ENCODE measurements at places on chromosomes 16 and 17.

DNA sequence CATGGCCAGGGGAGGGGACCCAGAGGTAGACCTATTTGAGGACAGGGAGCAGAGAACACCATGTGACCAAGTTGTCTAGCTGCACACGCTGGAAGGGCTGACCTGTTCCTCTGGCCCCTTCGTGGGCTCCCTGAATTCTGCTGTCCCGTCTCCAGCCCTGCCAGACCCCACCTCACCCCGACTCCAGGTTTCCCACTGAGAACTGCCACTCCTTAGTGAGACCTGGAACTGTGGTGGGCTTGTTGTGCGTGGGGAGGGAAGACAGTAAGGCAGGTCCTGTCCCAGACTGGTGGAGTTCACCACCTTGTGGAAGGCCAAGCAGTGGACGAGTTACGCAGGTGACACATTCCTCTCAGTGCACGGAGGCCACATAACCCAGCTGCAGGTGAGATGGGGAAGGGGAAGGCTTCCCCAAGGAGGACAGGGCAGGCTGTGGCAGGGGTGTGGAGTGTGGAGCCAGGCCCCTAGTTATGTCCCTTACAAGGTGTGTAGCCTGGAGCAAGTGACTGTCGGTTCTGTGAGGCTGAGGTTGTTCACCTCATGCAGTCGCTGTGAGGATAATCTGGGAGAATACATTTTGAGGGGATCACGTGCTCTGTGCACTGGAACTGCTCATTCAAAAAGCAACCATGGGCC is 54.7 kb downstream of the USP22 start:
- DNase-seq, result no peak

DNA sequence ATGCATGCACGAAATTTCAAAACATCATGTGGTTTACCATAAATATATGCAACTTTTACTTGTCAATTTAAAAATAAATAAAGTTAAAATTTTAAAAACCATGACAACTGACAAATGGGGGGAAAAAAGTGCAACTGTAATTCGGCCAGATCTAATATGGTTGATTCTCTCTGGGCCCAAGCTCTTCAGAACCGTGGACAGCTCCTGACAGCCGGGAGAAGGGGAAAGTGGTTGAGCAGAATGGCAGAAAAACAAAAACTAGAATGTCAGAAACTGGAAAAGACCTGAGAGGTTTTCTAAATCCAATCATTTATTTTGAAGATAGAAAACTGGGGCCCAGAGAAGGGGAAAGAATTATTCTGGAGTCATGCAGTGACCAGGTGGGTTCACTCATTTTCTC is 126.6 kb downstream of the TMEM132E start:
- no peak for DNase-seq

DNA sequence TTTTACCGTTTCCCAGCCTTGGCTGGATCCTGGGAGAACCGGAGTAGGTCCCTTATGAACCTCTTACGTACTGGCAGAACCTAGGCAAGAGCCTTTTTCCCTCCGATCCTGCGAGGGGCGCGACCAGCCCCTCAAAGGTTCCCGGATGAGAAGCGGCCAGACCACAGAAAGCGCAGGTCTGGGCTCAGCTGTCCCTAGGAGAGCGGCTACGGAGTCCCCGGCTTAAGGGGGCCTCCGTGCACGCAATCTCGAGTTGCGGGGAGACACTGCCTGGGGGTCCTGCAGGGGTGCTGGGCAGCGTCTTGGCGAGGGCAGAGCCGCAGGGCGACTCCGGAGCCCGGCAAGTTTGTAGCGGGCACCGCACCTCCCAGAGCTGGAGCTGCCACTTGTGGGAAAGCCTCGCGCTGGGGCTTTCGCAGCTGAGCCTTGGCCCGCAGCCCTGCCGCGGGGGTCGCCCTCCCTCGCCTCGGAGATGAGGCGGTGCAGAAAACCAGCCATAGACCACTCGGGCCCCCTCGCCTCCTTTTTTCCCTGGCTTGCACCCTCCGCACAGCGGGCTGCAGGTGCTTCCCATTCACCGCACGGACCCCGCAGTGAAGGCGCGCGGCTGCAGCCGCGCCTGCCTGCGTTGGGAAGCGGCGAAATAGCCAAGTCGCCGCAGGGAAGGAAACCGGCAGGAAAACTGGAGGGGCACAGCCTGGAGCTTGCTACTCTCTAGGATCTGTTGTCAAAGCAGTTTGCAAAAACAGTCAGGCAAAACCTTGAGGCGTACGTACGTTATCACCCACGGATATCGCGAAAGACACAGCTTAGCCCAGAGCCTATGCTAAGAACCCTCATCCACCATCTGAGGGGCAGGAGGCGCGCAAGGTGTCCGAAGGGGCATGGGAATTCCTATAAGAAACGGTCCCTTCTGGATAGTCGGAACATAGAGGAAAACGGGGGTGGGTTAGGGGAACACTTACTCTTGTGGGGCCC is 834 bp downstream of the CDH8 start:
- DNase-seq, result no peak

GRCh38 chr17:1766382-1767135 is 4.7 kb downstream of the SERPINF1 start:
- DNase-seq, result no peak

DNA sequence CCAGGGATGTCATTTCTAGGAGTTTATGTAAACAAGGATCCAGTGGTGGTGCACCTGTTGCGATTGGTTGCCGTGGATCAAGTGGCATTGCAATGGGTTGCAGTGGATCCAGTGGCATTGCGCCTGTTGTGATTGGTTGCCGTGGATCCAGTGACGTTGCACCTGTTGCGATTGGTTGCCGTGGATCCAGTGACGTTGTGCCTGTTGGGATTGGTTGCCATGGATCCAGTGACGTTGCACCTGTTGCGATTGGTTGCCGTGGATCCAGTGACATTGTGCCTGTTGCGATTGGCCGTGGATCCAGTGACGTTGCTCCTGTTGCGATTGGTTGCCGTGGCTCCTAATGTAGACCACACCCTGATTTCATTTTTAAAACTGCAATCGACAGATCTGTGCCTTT is 56.2 kb upstream of the CRISPLD2 start:
- DNase-seq, result no peak

DNA sequence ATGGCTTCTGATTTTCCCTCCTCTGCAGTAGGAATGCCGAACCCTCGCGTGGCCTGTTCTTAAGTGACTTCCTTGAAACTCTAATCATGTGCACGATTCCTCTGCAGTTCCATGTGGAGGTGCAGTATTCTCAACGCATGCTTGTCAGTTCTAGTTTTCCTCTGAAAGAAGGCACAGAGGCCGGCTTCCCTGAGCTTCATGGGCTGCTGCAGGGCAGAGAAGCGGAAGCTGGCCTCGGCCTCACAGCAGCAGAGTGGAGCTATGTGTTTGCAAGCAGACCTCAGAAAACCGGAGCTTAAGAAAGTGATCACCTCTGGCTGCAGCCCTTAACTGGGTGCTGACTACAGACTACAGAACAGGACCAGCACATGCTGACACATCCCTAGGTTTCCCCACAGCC is 500.7 kb downstream of the GRIN2A start:
- DNase-seq, result no peak

DNA sequence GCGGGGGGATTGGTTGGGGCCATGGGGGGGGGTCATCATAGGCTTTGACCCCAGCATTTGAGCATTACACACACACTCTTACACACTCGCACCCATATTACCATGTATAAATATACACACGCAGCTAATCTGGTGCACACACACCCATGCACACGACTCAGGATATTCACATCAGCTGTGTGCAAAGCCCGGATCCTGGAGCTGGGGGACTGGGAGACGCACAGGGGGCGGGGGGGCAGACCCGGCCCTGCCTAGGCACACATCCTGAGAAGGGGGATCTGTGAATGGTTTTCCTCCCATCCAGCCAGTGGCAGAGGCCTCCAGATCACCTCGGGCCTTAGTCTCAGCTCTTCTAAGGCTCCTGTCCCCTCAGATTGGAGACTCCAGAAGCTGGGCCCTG is 5.6 kb downstream of the ASGR2 start:
- DNase-seq, result no peak

DNA sequence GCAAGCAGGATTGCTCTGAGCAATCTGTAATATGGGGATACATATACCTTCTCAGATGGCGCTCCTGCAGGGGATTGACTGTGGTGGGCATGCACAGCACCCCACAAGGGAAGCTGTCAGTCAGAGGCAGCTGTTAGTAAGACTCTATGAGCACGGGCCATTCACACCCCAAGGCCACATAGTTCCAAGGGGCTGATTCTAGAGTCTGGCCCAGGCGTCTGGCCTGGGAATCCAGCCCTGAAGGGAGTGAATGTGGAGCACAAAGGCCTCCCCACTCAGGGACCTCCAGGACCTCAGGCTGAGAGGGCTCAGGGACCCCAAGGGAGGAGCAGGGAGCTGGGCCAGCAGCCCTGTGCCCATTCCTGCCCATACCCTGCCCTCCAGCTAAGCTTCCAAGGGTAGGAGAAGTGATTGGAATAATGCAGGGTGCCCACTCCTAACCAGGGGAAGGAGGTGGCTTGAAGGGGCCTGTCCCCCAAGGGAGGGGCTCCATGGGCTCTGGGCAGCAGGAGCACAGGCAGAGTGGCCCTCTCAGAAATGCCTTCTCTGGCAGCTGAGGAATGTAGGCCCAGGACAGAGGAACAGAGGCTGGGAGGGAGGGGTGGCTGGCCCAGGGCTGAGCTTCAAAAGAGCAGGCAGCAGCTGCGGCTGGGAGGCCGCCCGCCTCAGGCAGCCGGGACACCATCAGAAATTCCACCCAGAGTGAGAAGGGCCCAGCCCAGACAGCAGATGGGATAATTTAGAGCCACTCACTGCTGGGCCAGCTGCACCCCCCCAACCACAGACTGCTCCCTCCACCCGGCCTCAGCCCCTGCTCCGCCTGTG is 48.9 kb upstream of the MRPS23 start:
- no peak for DNase-seq

DNA sequence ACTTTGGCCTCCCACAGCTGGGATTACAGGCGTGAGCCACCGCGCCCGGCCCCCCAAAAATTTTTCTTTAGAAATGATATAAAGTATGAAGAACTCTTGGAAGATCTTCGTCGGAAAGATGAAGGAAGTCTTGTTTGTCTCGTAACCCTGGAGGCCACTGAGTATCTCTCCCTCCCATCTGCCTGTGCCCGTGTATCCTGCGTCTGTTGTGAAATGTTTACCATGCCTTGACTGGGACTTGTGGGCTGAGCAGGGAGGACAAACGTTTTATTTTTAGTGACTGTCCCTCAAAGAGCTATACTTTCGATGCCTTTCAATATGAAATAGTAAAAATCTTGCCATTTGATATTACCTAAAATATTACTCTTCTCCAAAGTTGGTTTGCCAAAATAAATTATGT is 121.2 kb downstream of the RPTOR start:
- no peak for DNase-seq

DNA sequence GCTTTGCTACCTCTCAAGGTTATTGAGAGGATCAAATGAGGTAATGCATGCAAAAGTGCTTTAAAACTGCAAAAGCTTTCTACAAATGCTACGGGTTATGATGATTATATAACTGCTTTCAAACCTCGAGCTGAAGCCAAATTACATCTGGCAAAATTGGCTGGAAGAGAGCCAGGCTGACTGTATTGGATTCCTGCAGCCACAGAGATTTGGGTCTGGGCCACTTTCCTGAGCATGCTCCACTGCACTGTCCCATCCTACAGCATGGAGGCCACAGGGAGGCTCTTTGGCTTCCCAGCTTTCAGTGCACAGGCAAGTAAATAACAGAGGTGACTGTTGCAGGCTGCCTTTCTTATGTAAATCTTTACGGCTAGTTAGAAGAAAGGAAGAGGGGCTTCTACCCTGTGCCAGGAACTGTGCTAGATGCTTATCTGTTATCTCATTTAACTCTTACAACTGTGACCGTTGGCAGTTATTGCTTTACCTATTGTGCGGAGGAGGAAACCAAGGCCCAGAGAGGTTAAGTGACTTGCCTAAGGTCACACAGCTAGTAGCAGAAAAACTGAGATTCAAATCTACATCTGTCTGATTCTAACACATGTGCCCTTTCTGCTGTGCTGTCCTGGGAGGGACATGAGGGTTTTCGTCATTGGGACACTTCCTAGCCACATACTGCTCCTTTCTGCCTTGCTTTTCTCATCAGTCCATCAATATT is 121.8 kb downstream of the SPACA3 start:
- no peak for DNase-seq

GRCh38 chr17:9242497-9242881 is 221.2 kb downstream of the NTN1 start:
- no peak for DNase-seq

DNA sequence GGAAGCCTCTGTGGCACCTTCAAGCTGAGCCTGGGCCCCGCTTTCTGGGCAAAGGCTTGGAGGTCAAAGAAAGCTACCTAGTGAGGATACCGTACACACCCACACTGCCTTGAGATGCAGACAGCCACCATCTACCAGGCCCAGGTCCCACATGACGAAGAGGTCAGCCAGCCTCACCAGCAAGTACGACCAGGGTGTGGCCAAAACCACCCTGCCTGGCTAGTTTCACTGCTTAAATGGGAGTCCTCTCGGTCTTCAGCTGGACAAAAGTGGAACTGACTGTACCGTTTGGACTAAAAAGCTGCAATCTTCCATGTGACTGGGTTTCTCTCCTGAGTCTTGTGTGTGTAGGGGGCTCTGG is 21.6 kb downstream of the VASN start:
- DNase-seq, result no peak

DNA sequence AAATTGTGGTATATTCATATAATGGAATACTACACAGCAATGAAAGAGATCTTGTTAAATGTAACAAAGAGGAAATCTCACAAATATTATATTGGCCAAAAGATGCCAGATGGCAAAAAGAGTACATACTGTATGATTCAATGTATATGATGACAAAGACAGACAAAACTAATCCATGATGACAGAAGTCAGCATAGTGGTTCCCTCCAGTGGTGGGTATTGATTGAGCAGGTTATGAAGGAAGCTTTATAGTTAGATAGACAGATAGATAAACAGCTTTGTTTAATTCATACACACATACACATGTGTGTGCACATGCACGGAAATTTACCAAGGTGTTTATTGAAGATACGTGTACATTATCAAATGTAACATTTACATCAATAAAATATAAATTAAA is 74.4 kb upstream of the SMIM36 start:
- no peak for DNase-seq
